ENCODE measurements at places on chromosomes 2 and 18. TPM values are rescaled to one million over a fixed set of nuclear protein-coding genes. Genes with fewer than 3 reads are reported as not detected.

MEP1B gene
- total RNA-seq, result not detected

LRP1B gene
- 0.29 TPM for total RNA-seq

TRIP12 gene
- 303 TPM for total RNA-seq

ANTXR1 gene
- total RNA-seq, result 170 TPM
